Hair follicle dermal papilla cell (primary cell): ENCODE measurements at places on chromosomes 11 and 22. TPM values are rescaled to one million over a fixed set of nuclear protein-coding genes. Genes with fewer than 3 reads are reported as not detected.

OR52I2 gene
- total RNA-seq: not detected in 2 replicates

SMTNL1 gene
- total RNA-seq: not detected in 2 replicates

GAS2 gene
- 2.3 and 7.0 TPM in 2 replicates for total RNA-seq

DUSP8 gene
- 0.16 TPM in 1 of 2 replicates, not detected in the other for total RNA-seq

OR56A1 gene
- not detected in 2 replicates for total RNA-seq

TECTA gene
- 0.32 and 0.97 TPM in 2 replicates for total RNA-seq

UBE2L3 gene
- 35.5 and 39.6 TPM in 2 replicates for total RNA-seq

CD44 gene
- 672 and 688 TPM in 2 replicates for total RNA-seq

NOX4 gene
- total RNA-seq: 11.3 and 28.4 TPM in 2 replicates

OR9Q1 gene
- total RNA-seq: not detected in 2 replicates

OR51E1 gene
- not detected in 2 replicates for total RNA-seq

NPTXR gene
- total RNA-seq: 1.5 and 1.6 TPM in 2 replicates
